ENCODE measurements at places on chromosomes 4 and X.

GRCh38 chr4:8077181-8078108, 81.2 kb downstream of the ABLIM2 start:
- no peak for DNase-seq

DNA sequence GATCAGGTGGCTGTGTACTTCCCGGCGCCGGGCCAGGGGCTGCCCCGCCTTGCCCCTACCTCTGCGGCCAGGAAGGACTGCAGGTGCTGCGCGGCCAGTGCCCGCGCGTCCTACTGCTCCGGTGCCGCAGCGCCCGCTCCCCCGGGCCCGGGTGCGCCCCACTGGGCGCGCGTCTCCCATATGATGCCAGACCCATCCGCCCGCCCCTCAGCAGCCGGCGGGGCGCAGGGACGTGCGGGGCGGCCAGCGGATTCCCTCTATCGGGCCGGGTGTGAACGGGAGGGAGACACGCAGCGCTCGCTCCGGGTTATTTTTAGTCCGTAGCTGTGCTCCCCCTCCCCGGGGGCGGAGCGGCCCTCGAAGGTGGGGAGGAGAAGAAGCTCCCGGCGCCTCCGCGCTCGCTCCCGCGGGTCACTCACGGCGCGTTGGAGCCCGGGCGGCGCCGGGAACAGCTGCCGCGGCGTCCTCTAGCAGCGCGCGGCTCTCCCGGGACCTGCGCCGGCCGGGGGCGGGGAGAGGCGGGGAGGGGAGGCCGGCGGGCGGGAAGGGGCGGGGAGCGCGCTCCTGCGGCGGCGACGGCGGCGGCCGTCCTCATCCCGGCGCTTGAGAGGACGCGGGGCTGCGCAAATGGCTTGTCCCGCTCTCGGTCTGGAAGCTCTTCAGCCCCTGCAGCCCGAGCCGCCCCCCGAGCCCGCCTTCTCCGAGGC, 103.6 kb downstream of the UCHL1 start:
- DNase-seq: no peak

DNA sequence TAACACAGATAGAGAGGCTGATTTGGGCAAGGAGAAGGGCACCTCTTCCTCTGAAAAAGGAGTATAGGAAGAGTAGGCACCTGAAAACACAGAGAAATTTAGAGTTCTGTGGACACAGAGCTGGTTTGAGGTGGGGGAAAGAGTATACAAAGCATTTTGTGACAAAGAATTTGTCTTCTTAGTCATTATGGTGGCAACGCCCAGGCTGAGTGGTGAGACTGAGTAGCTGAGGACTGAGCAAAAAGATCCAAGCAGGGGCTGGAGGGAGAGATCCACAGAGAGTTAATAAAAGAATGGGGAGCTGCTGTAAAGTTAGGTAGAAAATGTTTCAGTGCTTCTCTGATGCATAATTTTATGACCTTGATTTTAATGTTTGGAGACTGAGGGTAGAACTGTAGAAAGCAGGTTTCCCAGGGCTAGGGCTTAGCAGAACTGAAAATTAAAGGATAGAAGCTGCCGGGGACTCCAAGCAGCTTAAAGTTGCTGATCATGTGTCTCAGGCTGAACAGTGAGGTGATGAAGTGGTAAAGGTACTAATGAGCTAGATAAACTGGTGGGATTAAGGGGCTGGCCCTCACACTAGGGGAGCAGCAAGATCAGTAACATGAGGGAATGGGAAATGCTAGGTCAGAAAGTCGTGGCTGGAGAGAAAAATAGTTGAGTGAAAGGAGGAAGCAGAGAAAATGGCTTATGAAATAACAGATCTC, 118.9 kb downstream of the CEP44 start:
- DNase-seq: no peak

DNA sequence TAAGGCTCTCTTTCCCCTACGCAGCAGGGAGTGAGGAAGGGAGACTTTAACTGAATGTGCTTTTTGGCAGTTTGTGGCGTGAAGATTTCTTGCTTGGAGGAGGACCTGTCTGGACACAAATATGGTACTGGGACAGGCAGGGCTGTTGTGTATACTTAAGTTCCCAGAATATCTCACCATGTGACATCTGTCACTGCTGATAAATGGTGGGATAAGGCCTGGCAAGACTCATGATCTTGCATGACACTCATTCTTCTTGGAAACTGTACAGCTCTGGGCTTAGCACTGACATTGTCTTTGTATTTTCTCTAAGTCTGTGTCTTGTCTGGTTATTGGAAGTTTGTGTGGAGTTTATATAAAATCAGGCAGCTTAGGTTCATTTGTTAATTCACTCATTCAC, 93.1 kb downstream of the STK32B start:
- DNase-seq: no peak

Measured in stimulated activated CD8-positive, alpha-beta memory T cell treated with anti-CD3 and anti-CD28 coated beads, Interleukin-2, amount 100 ng/mL, for 48 hours (primary cell).